ENCODE measurements at places on chromosomes 12 and 14.

GRCh38 chr14:34300882-34301734 is 160.9 kb downstream of the SPTSSA start:
- peak; percentile 60 for DNase-seq

DNA sequence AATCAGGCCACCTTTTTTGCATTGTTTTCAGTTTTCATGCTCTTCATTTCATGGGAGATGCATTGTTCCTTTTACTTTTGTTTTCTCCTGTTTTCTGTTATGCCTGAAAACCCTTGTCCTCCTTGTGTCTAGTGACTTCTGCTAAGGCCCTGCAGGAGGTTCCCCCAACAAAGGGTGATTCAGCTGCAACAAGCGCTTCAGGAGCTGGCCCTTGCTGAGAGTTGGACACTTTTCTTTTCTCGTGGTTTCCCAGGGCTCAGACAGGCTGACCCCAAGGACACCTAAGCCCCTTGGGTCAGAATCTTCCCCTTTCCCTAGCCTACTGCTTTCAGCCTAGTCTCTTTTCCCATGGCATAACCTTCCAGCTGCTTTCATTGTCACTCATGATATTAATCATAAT is 98.9 kb downstream of the PLXNC1 start:
- DNase-seq: no peak

- peak; percentile 33 for DNase-seq
Measured at GRCh38 chr14:52950898-52951680, at the start of gene FERMT2. Gene FERMT2 (minus strand): TSS chr14:52951050. CDS start chr14:52950568, 482 bp downstream.

- DNase-seq: no peak
Measured at GRCh38 chr14:68182492-68182891, 362.9 kb downstream of the RAD51B start.

GRCh38 chr12:40946612-40947194 is 241.4 kb upstream of the PDZRN4 start:
- DNase-seq: peak; percentile 64

DNA sequence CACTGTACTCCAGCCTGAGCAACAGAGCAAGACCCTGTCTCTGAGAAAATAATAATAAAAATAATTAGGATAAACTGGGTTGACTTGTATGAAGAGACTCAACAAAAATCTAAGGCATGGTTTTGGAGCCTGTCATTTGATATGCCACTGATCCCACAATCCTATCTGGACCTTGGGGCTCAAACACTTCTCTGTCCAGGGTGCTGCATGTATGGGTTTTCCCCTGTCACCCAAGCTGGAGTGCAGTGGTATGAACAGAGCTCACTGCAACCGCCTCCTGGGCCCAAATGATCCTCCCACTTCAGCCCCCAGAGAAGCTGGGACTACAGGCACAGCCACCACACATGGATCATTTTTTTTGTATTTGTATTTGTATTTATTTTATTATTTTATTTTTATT is 5.3 kb upstream of the VSIG10 start:
- no peak for DNase-seq

- DNase-seq: peak; percentile 38
Measured at GRCh38 chr14:44914849-44915248, 46.9 kb downstream of the KLHL28 start.

DNA sequence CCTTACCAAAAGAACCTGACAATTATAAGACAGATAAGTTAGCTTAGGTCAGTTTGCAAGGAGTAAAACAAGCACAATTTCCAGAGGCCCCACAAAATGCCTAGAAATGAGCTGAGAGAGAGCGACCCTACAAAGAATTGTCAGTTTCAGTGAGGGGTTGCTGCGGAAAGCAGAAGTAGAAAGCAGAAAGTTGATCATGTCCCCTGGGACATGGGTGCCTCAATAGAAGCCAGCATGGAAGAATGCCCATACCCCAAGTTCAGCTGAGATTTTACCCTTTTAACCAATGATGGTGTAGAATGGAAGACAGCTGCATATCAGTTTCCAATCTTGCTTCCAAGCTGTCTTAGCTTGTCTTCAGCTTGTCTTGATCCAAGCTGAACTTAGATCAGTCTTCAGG is 21.8 kb upstream of the CRY1 start:
- no peak for DNase-seq

DNA sequence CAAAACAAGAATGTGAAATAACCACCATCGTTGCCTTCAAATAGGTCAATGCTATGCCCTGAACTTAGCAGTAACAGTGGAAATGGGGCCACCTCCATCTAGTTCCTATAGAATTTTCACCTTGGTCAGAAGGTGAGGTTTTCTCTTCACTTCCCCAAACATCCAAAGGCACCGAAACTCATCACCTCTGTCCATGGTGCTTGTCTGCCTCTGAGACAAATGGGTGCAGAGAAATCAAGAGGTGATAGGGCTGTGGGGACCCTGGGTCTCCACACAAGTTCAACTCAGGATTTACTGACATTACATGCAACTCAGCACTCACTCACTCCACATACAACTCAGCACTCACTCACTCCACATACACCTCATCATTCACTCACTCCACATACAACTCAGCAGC is 26.2 kb upstream of the TMEM132C start:
- DNase-seq: no peak

- DNase-seq: no peak
Measured at GRCh38 chr14:36320897-36321381, 502 bp upstream of the MBIP start.

GRCh38 chr12:115661112-115661511 is 616.4 kb downstream of the MED13L start:
- DNase-seq: no peak

DNA sequence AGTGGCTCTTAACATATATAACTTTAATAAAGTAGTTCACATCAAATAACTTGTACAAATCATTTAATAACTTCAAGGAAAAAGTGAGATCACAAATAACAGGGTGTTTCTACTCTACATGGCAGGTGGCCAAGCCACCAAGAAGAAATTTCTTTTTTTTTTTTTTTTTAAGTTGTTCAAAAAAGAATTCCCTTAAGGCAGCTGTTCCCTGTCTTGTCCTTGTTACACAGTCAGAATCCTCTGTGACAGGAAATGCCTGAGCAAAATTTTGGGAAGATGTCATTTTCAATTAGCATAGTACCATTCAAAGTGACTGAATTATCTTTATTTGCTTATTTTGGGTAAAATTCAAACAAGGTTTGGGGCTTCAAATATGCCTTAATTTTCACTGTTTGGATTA is 79.4 kb downstream of the LIN7A start:
- DNase-seq: no peak

GRCh38 chr12:29066011-29066588 is 83.0 kb upstream of the FAR2 start:
- peak; percentile 91 for DNase-seq

DNA sequence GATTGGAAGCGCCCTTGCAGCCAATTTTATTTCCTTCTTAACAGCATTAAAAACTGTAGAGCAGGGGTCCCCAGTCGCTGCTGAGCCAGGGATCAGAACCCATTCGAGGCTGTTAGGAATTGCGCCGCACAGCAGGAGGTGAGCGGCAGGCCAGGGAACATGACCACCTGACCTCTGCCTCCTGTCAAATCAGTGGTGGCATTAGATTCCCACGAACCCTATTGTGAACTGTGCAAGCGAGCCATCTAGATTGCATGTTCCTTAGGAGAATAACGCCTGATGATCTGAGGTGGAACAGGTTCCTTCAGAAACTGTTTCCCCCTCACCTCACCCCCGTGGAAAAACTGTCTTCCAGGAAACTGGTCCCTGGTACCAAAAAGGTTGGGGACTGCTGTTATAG is 107.4 kb downstream of the DNAI7 start:
- DNase-seq: no peak

- no peak for DNase-seq
Measured at GRCh38 chr12:50636505-50636904, 127.4 kb upstream of the ATF1 start.

GRCh38 chr12:40473962-40474361 is 218.3 kb upstream of the CNTN1 start:
- DNase-seq: no peak

DNA sequence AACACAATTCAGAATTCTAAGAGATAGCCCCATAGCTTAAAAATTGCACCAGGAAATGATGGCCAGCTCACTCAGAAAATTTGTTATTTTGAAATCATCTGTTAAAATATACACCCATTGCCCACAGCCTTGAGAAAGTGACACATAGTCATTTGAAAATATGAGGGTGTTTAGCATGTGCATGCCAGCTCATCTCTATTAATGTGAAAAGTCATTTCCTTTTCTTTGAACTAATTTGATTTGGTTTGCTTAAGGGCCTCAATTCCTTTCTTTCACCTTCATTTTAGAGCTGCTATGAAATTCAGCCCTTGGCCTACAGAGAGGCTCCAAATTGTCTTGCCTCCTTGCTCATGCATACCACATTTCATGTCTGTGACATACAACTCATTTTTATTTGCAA is 241.4 kb downstream of the PHLDA1 start:
- no peak for DNase-seq

DNA sequence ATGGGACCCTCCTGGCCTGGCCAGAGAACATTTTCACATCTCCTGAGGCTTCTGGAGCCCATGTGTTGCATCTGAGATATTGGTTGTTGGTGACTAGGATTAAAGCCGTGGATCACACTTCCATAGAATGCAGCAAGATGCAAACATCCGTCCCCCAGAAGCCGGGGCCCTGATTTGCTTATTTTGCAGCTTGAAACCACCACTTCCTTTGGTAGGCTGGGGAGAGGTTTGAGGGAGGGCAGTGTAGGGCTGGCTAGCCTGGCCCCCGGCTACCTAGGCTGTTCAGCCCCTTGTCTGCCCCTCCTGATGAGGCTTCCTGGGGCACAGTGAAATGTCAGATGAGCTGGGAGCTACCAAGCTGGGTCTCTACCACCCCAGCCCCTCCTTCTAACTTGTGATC is 209.7 kb upstream of the PWP1 start:
- DNase-seq: no peak

DNA sequence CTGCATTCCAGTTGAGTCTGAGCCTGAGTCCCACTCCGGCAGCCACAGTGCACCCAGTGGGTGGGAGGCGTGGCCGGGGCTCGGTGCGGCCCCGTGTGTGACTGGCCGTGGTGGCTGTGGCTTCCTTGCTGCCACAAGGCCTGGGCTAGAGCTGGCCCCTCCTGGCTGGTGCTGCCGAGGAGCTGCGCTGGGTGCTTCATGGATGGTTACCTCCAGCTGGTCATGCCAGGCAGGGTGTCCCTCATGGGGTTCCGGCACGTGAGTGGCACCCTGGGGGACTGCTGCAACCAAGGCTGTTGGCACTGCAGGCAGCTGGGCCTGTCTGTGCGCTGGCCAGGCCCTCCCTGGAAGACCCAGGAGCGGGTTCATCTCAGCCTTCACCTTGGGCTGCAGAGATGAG is 62.7 kb downstream of the KIF26A start:
- DNase-seq: no peak

GRCh38 chr14:93936245-93936644 is 9.1 kb downstream of the FAM181A start:
- DNase-seq: peak; percentile 56

DNA sequence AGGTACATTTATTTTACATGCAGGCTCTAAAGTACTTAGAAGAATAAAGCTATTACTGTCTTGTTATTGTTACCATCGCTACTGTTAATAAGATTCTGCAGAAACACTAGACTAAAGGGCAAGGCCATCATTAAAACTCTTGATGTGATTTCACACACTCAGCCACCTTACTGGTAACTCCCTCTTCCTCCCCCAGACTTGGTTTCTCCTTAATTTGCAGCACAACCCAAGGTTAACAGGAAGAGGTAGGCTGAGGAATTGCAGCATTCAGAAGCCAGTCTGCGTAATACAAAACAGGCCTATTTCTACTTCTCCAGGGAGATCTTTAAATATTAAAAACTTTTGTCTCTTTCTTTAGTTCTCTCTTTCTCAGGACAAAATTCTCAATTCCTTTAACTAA is 210.3 kb downstream of the BTG1 start:
- DNase-seq: no peak

GRCh38 chr12:127310548-127310947 is 956.4 kb upstream of the TMEM132C start:
- no peak for DNase-seq
